ENCODE measurements at places on chromosomes 5 and 9.
A peak's percentile ranks its signal among the peaks of the same experiment; 100 is the strongest.

DNA sequence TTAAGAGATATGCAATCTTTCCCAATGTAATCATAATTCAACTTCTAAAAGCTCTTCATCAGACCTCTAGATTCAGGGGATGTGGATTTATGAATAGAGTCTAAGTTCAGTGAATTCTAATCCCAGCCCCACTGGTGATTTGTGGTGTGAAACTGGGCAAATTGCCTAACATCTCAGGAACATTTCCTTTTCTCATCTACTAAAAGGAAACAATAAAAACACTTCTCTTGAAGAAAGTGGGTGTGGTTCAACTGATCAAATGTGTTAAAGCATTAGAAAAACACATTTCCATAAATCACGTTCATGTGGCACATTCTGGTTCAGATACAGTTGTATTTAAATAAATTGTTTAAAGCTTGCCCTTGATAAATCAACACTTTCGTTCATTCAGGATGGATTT is 631.7 kb upstream of the CDH6 start:
- no peak for DNase-seq

GRCh38 chr5:68225188-68225910 is 9.8 kb downstream of the PIK3R1 start:
- DNase-seq = no peak

DNA sequence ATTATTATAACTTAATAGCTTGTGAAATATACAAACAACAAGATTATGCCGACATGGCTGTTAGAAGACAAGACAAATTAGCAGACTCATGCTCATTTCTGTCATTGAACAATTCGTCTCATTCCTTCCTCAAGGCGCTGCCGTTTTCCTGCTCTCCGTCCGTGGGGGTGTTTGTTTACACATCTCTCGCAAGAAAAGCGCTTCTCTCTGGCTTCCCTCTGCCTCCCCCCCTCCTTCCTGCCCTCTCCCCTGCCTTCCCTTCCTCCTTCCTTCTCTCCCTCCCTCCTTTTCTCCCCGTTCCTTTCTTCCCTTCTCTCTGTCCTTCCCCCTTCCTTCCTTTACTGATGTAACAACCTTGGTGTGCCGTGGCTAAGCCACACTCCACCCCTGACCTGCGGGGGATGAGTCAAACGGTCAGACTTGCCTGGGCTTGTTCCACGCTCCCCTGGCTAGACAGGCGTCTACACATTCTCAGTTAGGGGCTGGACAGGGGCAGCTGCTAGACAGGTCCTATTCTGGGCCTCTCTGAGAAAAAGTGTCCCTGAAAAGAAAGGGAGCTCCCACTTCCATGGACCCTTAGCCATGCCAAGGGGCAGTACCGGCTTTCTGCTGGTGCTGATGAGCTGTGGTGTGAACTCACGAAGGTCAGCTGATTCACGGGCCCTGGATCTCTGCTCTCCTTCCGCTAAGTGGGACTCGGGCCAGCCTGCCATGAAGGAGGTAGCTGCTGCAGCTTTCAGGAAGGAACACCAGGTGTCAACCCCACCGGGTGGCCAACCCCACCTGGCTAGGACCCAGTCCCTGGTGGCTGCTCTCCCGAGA is 32.0 kb upstream of the SPTLC1 start:
- peak; percentile 95 for DNase-seq

- no peak for DNase-seq
Observed at GRCh38 chr5:31378838-31379237, 153.1 kb downstream of the DROSHA start.

DNA sequence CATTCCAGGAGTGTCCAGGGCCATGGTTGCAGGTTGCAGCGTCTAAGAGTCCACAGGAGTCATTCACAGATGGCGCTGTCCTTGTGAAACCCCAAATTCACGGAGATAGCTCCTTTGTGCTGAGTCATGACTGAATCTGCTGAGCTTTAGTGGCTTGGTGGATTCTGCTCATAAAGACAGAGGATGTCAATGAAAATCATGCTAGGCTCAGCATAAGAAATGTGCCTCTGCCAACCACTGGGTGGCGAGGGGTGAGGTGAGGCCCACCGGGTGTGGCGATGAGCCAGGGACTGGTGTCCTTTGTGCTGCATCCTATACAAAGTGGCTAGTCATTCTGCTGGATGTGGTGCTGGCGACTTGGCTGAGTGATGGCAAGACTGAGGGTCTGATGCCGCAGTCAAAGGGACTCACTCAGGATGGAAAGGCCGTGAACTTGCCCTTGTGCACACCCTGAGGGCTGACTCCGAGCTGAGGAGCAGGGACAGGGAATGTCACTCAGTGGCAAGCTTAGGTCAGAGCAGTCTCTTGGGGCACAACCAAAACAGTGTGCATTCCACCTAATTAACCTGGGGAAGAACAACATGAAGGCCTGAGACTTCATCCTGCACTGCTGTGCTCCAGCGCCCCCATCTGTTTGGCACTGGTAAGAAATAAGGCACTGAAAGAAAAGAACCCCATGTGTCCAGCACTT is 71.5 kb downstream of the DAP start:
- peak; percentile 26 for DNase-seq

DNA sequence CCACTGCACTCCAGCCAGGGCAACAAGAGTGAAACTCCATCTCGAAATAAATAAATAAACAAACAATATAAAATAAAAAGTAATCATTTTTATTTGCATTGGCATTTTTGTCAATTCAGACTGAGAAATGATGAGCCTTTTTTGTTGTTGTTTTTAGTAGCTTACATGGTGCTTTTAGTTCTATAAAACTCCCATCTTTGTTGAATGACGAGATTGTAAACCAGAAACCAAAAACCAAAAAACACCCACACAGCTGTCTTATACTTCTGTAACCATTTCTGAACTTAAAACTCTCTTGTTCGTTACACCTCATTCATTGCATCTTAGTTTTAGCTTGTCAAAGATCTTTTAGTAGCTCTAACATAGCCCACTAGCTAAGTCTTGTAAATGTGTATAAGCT is 44.7 kb downstream of the GGTA1 start:
- no peak for DNase-seq

DNA sequence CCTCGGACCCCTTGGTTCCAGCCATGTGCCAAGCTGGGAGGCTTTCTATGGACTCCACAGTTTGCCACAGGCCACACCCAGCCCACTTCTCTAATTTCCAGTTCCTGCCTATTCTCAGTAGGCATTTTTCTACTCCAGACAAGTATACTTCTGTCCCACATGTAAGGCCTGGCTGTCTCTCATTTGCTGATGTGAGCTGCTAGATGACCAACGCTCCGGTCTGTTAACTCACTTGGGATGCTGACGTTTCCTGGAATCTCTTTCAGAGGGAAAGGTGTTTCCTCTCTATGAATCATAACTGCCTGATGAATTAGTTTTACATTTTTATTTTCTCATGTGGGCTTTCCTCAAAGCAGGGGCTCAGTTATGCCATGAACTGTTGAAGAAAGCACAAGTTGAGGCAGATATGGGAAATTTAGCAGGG is 36.3 kb downstream of the ERGIC1 start:
- no peak for DNase-seq

- no peak for DNase-seq
Observed at GRCh38 chr5:27130587-27130986, 92.2 kb upstream of the CDH9 start.

DNA sequence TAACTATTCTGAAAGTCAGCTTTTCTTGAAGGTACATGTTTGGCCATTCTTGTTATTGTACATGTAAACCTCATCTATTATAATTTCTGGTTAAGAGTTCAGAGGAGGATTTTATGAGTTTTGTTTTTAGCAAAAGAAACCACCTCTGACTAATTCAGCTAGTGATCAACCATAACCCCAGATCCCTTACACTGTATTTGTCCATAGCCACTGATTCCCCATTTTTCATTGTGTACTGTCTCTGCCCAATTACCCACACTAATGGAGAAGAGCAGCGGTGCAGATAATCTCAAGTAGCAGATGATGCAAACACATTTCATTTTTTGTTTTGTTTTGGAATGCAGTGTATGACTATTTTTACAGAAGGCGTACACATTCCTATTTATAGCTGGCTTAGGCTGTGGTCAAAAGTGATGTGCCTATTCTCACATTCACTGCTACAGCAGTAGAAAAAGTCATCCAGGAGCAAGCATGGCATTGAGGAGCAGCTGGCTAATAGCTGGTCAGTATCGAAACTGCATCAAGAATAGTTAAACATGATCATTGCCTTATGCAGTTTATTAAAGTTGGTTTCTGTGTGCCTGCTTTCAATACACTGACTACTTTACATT is 988.3 kb downstream of the DTWD2 start:
- peak; percentile 21 for DNase-seq

- DNase-seq = no peak
Observed at GRCh38 chr9:73743826-73744225, 592.2 kb downstream of the ANXA1 start.

GRCh38 chr9:127198587-127198986 is 66.0 kb upstream of the GARNL3 start:
- no peak for DNase-seq

GRCh38 chr5:90418214-90418613 is 8.7 kb upstream of the CETN3 start:
- DNase-seq = no peak

GRCh38 chr5:165108809-165109208 is 1603.4 kb downstream of the MAT2B start:
- no peak for DNase-seq

- no peak for DNase-seq
Observed at GRCh38 chr5:131211669-131212068, 40.9 kb downstream of the LYRM7 start.

GRCh38 chr9:14993061-14993800 is 83.0 kb upstream of the FREM1 start:
- no peak for DNase-seq

- no peak for DNase-seq
Observed at GRCh38 chr9:18111146-18111545, 362.8 kb upstream of the ADAMTSL1 start.

- no peak for DNase-seq
Observed at GRCh38 chr5:17024686-17025180, 88.6 kb upstream of the MYO10 start.

GRCh38 chr5:56012281-56012963 is 17.7 kb upstream of the IL6ST start:
- DNase-seq = no peak

- no peak for DNase-seq
Observed at GRCh38 chr5:126269511-126269910, 153.7 kb upstream of the GRAMD2B start.

- DNase-seq = no peak
Observed at GRCh38 chr5:98942847-98943246, 14.0 kb upstream of the CHD1 start.

DNA sequence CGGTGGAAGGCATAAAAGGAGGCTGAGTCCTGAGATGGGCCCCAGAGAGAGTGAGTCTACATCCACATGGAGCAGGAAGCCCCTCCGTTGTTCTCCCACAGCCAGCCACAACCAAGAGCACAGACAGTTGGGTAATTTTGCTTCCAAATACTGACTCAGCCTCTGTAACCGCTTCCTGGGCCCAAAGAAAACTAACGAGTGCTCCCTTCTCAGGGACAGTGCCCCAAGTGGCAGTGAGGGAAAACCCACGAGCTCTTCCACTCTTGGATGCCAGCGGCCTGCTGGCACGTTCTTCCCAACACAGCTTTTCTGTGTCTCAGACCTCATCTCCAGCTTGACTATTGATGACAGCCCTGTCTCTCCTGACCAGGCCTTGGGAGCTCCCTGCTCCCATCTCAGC is 207.6 kb downstream of the FSTL4 start:
- DNase-seq = no peak

DNA sequence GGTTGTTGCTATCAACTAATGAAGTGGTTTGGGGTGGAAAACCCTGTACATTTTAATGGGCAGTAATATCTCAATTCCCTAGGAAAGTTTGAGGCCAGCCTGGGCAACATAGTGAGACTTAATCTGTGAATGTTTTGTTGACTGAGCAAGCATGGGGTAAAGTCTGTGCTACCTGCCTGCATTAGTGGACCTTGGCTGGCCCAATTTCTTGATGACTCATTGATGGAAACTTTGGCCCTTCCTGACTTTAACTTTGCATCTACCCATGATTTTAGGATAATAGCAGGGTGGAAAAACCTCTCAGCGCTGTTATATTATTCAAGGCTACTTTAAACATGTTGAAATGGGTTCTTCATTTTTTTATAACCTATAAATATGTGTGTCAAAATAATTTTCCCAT is 389.4 kb upstream of the RORB start:
- no peak for DNase-seq

DNA sequence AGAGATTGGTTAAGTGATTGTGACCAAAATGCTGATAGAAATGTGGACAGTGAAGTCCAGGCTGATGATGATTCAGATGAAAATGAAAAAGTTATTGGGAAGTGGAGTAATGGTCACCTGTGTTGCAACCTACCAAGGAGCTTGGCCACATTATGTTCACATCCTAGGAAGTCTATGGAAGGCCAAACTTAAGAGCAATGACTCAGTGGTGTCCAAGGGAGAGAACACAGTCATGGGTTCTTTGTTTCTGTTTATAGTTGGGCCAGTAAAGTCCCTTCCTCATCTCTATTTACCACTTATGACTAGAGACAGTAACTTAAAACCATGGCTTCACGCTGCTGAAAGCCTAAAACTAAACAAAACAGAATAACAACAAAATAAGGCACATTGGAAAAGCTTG is 555.3 kb upstream of the DAB2 start:
- DNase-seq = no peak
